ENCODE measurements at places on chromosomes 13 and 19.
A peak's percentile ranks its signal among the peaks of the same experiment; 100 is the strongest.

DNA sequence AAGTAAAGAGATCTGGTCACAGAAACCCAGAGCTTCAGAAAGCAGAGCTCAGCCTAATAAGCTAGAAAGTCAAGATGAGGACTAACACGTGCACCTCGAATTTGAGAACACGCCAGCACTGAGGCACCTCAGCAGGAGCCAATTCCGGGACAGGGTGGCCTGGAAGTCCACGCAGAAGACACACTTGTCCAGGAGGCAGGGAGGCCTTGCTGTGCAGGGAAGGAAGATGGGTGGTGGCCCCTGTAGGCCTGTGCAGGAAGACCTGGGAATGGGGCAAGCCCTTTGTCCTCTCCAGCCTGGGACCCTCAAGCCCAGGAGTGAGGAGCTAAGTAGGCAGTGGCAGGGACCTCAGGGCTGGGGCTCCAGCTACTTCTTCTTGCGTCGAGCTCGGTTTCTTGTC, 16.3 kb upstream of the VSTM2B start:
- no peak for DNase-seq

DNA sequence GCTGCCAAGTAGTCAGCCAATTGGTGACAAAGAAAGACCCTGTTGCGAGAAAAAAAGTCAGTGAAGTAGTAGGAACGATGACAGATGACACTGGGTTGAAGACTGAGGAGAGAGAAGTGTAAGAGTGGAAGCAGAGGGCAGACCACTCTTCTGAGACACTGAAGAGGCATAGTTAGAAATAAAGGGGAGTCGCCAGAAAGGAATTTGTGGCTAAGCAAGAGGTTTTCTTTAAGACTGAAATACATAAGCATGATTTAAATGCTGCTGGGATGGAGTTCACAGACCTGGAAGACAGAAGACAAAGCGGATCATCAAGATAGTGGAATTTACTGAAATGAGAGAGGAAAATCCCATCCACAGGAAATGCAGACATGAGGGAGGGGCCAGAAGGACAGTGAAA, 56.2 kb upstream of the USPL1 start:
- no peak for DNase-seq

DNA sequence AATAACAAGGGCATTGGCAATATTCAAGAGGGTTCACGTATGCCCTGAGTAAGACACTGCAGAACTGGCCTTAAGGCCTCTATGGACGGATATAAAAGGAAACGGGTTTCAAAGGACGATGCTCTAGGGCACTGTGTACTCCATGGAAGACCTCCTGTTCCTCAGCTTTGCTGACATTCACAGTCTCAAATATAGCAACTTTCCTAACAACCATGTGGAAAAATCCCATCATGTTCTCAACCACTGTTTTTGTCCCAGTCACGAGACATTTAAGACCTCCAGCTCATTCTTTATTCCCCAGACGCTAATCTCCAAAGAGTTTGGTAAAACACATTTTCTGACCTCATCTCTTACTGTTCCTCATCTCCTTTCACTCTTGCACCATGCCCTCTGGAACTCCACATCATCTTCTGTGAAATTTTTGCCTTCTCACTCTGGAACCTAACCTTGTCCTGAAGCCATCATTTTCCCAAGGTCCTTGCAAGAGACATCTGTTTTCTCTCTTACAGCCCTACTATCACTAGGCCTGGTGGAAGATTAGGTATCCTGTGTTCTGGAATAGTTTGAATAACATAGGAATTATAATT, 37.6 kb downstream of the SPRY2 start:
- DNase-seq = no peak

DNA sequence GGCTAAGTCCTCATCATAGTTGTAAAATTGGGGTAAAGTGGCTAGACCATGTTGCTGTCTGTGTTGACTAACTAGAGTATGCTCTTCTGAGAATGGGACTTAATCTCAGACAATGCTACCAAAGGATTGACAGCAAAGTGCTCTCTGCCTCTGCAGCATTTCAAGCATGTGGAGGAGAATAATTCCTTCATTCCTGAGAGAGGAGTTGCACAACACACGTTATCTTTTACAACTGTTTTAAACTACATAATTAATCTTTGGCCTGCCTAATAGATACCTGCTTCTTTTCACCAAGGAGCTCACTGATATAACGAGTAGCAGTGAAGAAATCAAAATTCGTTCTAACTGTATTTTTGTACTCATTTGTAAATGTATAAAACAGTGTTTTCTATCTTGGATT, 2172.2 kb downstream of the PCDH9 start:
- no peak for DNase-seq

DNA sequence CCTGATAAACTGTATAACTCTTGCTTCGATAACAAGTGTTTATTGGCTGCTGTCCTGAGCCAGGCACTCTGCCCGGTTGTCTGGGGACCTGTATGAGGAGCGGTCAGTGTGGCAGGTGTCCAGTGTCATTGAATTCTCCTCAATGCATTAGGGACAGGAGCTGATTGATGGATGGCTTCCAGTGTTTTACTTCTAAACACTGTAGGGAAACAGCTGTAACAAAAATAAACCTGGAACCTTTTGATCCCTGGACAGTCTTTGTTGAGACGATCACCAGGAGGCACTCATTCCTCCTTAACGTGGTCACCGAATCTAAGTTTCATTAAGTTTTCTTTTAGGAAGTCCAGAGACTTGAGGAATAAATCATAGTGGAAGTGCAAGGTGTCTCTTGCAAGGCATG, 17.9 kb downstream of the UBAC2 start:
- no peak for DNase-seq

DNA sequence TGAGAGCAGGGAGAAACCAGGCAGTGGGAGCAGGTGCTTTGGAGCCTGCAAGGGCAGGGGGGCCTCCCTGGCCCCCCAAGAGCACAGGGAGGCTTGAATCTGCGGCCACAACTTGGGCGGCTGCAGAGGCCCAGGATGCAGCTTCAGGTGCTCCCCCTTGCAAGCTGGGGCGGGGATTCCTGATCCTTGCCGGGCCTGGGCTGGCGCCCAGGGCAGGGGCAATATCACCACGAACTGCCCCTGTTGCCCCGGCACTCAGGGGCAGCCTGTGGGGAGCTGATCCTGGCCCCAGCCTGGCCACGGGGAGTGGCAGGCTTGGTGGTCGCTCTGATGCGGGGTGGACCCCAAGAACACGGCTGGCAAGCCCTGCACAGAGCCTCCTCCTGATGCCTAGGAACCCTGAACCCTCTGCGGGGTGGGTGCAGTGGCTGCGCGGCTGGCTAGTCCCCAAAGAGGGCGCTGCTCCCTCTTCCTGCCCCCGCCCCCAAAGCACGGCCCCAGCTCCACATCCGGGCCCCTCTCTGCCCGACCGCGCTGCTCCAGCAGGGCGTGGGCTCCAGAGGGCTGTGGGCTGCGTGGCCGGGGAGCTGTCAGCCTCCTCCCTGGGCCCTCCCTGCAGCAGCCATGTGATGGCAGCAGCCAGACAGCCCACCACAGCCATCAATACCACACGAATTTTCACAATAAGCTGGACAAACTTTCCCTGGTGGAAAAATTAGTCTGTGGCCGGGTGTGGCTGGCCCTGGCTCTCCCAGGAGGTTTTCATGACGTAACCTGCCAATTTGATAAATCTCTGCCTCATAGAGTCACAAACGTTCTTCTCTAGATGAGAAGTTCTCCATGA, 21.0 kb downstream of the TNFSF9 start:
- peak; percentile 41 for DNase-seq

All from activated naive CD4-positive, alpha-beta T cell (primary cell).